ENCODE measurements at places on chromosomes 2 and 18.

GRCh38 chr2:98685930-98686887, 44.7 kb downstream of the MGAT4A start:
- DNase-seq: no peak

- no peak for DNase-seq
Observed at GRCh38 chr2:12417786-12418185, 298.9 kb upstream of the TRIB2 start.

DNA sequence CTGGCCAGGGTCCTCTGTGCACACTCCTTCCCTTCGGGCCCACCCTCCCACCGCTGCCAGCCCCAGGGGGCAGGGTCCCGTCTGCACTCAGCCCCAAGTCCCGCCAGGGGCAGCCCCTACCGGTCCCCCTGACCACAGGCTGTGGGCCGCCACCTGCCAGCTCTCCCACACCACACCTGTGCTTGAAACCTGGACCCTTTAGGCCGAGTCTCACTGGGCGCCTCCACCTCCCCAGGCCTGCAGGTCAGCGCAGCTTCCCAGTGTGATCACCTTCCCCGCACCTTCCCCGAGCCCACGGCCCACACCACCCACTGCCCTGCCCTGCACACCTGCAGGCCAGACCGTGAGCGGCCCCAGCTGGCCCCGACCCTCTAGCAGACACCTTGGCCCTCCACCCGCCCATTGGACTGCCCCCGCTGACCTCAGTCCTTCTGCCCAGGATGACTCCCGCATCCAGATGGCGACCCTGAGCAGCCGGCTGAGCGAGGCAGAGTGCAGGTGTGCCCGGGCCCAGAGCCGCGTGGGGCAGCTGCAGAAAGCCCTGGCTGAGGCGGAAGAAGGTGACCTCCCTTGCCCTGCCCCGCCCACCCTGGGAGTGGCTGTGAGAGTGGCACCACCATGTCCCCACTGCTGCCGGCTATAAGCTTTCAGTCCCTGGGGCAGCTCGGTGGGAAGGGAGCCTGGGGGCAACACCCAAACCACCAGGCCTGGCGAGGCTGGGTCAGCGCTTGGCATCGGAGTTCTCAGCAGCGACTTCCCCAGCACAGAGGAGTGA, 31.3 kb upstream of the SNED1 start:
- DNase-seq: peak; percentile 71

GRCh38 chr18:23131693-23132319, 3.5 kb upstream of the CABLES1 start:
- no peak for DNase-seq

DNA sequence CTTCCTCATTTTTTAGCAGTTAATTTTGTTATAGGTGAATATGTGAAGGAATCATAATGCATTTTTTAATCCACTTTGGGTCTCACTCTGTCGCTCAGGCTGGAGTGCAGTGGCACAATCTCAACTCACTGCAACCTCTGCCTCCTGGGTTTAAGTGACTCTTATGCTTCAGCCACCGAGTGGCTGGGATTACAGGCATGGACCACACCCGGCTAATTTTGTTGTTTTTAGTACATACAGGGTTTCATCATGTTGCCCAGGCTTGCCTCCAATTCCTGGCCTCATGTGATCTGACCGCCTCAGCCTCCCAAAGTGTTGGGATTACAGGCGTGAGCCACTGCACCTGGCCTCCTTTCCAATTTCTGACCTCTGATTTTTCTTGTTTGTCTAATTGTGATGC, 17.7 kb downstream of the SCYGR5 start:
- no peak for DNase-seq

DNA sequence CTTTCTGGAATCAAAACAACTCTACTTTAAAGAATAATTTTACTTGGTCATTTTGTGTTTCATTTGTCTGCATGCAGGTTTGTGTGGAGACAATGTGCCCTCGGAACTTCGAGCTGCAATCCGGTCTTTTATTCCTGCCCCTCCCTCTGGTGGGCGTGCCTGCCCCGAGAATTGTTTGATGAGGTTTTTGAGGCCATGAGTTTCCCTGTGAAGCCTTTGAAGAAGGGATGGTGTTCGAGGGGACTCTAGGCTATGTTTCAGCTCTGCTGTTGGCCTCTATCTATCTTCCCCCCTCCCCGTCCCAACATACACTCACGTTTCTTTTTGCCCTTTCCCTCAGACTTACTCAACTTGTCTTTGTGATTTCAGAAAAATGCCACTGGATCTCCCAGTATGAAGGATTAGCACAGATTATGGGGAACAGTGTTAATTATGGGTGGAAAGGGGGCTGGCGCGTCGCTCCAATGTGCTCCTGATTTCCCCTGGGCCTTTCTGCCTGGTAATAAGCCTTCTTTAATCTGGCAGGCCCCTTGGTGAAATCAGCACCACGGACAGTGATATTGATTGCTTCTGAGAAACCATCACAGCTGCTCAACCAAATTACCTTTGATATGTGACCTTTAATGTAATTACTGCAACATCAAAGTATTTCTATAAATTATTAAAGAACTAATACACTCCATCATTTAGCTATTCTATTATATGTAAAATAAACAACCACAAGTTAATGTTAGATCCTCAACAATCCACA, 82.2 kb downstream of the CELF4 start:
- DNase-seq: no peak

GRCh38 chr2:29281086-29281915, 166.1 kb downstream of the CLIP4 start:
- DNase-seq: no peak

GRCh38 chr18:33682436-33682835, 104.4 kb downstream of the ASXL3 start:
- no peak for DNase-seq

- DNase-seq: no peak
Observed at GRCh38 chr2:224948859-224949258, 93.4 kb downstream of the DOCK10 start.

- peak; percentile 63 for DNase-seq
Observed at GRCh38 chr2:237495521-237496117, 8.6 kb downstream of the MLPH start.

- no peak for DNase-seq
Observed at GRCh38 chr18:9730786-9731185, 22.7 kb downstream of the RAB31 start.

Measured in spleen (tissue), 13 donors.